Putamen (tissue), 1 donor: ENCODE measurements at places on chromosomes 12 and 14.
A peak's percentile ranks its signal among the peaks of the same experiment; 100 is the strongest.

- no peak for DNase-seq
These were observed 65.7 kb upstream of the CCDC196 start for GRCh38 chr14:66420251-66421006.

DNA sequence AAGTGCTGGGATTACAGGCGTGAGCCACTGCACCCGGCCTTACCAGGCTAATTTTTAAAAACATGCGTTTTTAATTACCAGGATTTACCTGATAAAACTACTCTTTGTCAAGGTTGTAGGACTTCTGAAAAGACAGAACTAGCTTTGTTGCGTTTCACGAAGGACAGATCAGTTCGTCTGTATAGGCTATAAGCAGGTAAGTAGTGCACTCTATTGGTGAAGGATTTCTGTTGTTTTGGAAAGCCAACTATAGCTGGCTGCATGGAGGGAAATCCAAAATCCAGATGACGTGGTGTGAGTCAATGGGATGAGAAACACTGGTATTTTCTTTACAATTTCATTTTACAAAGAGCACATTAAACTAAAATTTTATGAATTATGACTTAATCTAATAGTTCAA lies 14.6 kb downstream of the GNPNAT1 start:
- DNase-seq = no peak

GRCh38 chr14:20630340-20631022 lies 11.0 kb downstream of the OR6S1 start:
- DNase-seq = no peak

- no peak for DNase-seq
These were observed 48.3 kb downstream of the ZFYVE21 start for GRCh38 chr14:103763730-103764488.

- peak; percentile 66 for DNase-seq
These were observed 26.4 kb downstream of the TESPA1 start for GRCh38 chr12:54958048-54958658.

GRCh38 chr12:68630598-68630997 lies 19.9 kb downstream of the RAP1B start:
- DNase-seq = no peak

DNA sequence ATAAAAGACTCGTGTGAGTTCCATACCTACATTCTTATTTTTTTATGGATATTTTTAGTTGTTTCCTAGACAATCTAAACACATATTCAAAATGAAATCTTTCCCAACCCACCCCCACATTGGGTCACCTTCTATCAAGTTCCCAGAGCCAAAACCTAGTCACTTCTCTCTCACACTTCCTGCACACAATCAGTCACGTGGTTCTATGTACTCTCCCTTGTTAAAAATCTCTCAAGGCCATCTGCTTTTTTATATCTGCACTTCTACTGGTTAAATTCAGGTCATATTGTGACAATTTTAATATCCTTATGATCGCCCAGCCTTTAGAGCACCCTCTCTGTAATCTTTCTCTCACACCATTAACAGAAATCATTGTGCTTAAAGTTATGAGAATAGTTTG lies 175.0 kb upstream of the SYT10 start:
- DNase-seq = no peak

DNA sequence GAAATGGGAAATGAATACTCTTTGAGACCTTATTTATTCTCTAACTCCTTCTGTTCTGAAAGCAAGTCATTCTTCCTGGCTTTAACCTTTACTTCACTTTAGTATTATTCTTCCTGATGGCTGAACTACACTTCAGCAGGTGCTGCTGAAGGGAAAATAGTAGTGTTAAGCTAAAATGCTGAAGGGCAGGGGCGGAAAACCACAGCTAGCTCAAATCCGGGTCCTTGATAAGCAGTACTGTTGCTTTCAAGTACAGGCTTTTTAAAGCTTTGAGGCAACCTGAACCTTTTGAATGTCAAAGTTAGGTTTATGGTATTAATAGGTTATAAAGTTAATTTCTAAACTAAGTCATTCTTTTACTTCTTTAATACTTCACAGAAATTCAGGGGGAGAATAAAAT lies 10.7 kb downstream of the CCDC196 start:
- no peak for DNase-seq

GRCh38 chr14:70425354-70425753 lies 8.5 kb upstream of the SYNJ2BP start:
- DNase-seq = no peak

DNA sequence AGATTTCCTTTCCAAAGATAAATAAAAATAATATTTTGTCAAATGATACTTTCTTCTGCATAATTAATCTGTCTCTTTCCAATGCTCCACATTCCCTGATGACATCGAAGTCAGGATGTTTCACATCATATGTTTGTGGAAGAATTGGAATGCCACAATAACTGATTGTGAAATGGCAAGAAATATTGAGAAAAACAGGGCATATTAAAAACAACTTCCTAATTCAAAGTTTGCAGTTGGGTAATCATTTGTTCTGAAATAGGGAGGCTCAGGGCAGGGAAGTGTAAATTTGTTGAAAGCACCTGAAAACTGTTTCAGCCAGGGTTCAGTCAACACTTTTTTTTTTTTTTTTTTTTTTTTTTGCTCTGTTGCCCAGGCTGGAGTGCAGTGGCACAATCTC lies 50.7 kb downstream of the BCAT1 start:
- no peak for DNase-seq
